Fibroblast of lung (primary cell): ENCODE measurements at places on chromosomes 6 and 20. TPM values are rescaled to one million over a fixed set of nuclear protein-coding genes. Genes with fewer than 3 reads are reported as not detected.

DNA sequence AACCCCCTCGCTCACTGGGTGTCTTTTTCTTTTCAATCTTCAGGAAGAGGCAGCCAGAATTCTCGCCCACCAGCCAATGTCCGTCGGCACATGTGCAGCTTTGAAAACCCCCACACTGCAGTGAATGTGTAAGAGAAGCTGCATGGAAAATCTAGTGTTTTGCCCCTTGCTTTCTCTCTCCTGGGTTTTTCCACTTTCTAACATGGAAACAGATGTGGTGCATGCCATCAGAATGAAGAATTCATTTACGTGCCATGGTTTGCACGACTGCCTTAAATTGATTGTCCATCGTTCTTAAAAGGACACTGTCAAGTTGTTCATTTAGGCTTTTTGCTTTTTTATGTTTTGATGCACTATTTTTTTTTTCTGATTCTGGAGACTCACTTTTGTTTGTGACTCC lies 117.1 kb upstream of the RAB32 start:
- no peaks in the 10 kb centered on the region for H3K4me1 ChIP-seq
- no peaks in the 10 kb centered on the region for H3K36me3 ChIP-seq
- no peak for DNase-seq
- H3K4me3 ChIP-seq = no peak overlapping the region
- H3K27me3 ChIP-seq = no peaks in the 10 kb centered on the region

Gene KHDC1L
- not detected in 2 replicates for total RNA-seq

DNA sequence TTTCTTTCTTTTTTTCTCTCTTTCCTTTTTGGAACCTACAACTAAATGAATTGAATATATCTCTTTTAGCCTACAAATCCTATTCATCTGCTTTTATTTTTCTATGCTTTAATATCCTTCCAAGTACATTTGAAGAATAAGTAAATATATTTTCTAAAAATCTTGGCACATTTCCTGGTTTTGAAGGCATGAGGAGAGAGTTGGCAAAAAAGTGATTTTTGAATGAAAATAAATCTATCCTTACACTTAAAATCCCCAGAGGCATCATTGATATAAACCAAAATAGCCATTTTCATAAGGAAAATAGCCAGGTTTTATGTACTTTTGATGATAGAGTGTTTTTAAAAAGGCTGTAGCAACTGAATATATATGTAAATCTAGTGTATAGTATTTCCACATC lies 69.0 kb downstream of the SAMD5 start:
- no peak overlapping the region for H3K27ac ChIP-seq
- no peaks in the 10 kb centered on the region for H3K36me3 ChIP-seq
- no peak for DNase-seq
- no peaks in the 10 kb centered on the region for H3K4me1 ChIP-seq
- H3K4me3 ChIP-seq = no peak overlapping the region

Gene ABHD16A
- total RNA-seq = 62.1 and 72.0 TPM in 2 replicates

DNA sequence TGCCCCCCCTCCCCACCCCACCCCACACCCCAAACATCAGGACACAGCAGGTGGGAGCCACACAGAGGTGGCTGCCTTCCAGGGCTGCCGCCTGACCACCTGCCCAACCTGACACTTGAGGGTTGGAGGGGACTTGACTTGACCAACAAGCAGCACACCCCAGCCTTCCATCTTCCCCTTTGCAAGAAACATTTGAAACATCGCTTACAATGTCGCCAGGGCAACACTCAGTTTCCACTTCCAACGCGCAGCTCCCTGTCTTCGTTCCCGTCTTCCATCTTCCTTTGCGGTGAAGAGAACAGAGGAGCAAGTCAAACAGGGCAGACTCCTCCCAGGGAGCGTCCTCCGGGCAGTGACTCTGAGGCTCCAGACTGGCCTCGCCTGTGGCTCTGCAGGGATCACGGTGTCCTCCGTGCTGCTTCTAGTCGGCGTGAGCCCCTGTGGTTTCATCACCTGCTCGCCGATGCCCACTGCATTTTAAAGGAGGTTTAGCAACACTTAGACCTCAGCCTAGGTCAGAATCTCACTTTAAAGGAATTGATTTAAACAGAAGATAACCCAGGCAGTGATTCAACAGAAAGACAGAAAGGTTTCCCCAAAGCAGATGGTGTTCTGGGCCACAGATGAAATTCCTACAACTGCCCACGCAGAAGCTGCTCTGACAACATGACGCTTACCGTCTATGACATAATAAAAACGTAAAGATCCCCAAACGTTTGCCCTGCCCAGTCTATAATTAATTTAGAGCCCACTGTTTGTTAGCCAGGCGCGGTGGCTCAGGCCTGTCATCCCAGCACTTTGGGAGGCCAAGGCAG lies 130.8 kb downstream of the TAF4 start:
- H3K4me3 ChIP-seq = no peak overlapping the region
- no peaks in the 10 kb centered on the region for H3K27me3 ChIP-seq
- no peak overlapping the region for H3K27ac ChIP-seq

DNA sequence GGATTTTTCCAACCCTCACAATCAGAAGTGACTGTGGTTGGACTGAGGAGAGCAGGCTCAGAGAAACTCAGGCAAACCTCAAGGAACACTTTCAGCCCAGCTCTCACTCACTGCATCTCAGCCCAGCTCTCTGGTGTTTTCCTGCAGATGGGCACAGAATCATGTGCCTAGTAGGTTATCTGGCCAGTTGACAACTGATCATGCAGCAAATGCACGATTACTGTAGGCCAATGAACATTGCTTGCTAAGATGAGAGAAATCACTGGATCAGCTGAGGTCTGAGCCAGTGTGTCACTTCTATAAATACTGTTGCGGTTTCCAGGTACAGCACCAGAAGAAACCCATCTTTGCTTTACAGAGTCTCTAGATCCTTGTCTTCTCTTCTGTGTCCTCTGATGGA lies 540.5 kb downstream of the CD83 start:
- H3K27ac ChIP-seq = no peak overlapping the region
- no peaks in the 10 kb centered on the region for H3K27me3 ChIP-seq
- H3K4me3 ChIP-seq = no peak overlapping the region
- DNase-seq = no peak
- H3K36me3 ChIP-seq = no peaks in the 10 kb centered on the region
- H3K4me1 ChIP-seq = peaks cover 5% of the 10 kb centered on the region

DNA sequence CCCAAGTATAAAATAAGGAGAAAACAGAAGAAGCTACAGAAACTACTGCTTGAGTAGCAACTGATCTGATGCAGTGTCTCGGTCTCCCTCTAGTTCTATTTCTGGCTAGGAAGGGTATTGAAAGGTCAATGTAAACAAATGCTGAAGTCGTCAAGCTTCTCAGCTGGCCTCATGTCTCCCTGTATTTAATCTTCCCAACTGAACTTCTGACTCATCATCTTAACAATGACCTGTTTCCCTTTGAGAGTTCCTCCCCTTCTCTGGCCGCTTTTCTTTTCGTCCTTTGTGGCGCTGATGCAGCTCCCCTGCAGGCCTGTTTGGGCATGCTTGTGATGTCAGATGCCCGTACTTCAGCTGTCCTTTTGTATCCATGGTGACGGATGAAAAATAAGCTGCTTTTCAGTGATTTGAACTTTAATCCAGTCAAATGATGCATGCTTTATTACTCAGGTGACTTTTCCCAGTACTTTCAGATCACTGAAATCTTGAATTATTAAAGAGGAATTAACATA lies 7.8 kb upstream of the LCA5 start:
- peak overlapping the region; percentile 79 for H3K27ac ChIP-seq
- H3K4me3 ChIP-seq = no peak overlapping the region
- H3K36me3 ChIP-seq = no peaks in the 10 kb centered on the region
- DNase-seq = peak; percentile 99

DNA sequence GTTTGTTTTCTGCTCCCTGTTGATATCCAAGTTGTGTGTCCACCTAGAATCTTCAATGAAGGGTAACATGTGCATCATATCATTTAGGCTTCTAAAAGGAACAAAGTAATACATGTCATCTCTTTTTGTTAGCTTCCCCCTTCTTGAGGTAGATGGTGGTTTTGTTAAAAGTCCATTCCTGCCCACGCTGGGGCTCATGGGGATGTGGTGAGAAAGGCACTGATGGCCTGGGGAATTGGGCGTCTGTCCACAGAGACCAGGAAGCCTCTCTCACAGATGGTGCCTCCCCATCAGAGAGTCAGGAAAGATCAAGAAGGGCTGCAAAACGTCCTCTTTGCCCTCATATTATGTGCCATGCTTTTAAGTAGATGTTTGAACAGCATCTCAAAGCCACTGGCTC lies 32.5 kb downstream of the GNAS start:
- H3K36me3 ChIP-seq = no peaks in the 10 kb centered on the region
- H3K27me3 ChIP-seq = peaks cover 3% of the 10 kb centered on the region
- H3K27ac ChIP-seq = no peak overlapping the region
- DNase-seq = no peak

DNA sequence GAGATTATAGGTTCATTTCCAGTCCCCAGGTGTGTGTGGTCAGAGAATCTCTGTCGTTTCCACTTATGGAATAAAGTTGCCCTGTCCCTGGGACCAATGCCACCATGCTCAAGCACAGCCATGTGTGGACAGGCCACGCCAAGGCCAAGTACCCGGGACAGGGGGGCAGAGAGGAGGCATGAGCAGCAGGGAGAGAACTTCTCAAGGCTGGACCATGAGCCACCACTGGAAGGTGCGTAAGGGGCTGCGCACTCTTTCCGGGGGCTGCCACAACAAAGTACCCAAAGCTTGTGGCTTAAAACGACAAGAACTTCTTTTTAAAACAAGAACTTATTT lies 209.2 kb upstream of the KCNQ5 start:
- H3K27me3 ChIP-seq = no peaks in the 10 kb centered on the region
- no peaks in the 10 kb centered on the region for H3K36me3 ChIP-seq
- DNase-seq = no peak
- H3K4me3 ChIP-seq = no peak overlapping the region

- no peaks in the 10 kb centered on the region for H3K27me3 ChIP-seq
- no peaks in the 10 kb centered on the region for H3K4me1 ChIP-seq
- no peak overlapping the region for H3K27ac ChIP-seq
- H3K4me3 ChIP-seq = no peak overlapping the region
Measured at GRCh38 chr6:54194067-54194466, 82.8 kb downstream of the MLIP start.

DNA sequence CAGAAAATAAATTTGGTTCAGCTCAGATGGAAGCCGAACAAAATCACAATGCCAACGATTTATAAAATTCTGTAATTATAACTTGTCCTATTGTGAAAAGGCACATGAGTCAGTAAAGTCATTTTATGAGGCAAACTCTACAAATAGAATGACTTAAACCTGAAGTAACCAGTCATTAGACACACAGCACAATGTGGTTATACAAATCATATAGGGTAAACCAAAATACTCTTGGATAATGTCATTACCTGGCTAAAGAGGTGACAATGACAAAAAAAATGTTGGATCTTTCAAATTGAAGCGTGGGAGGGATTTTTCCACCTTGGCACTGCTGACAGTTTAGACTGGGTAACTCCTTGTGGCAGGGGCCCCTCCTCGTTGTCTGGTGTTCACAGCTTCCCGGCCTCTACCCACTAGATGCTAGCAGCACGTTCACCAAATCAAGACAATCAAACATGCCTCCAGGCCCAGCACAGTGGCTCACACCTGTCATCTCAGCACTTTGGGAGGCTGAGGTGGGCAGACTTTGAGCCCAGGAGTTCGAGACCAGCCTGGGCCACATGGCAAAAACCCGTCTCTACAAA lies 5.0 kb downstream of the ANKRD60 start:
- no peak overlapping the region for H3K4me3 ChIP-seq
- H3K27ac ChIP-seq = no peak overlapping the region
- no peaks in the 10 kb centered on the region for H3K36me3 ChIP-seq
- no peak for DNase-seq

DNA sequence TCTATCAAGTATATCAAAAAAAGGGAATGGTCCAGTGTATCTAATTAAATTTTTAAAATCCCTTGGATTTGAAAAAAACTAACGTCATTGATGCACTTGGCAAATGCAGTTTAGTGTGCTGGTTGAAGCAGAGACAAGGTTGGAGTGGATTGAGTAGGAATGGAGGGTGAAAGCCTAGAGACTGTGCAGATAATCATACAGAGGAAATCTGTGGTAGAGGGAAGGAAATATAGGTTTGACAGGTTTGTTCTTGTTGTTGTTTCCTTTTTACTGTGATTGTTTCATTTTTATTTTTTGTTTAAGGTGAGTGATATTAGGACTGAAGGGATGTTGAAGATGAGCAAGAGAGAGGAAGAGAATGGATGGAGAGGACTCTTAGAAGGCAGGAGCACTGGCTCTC lies 29.0 kb upstream of the L3MBTL3 start:
- H3K4me3 ChIP-seq = no peak overlapping the region

DNA sequence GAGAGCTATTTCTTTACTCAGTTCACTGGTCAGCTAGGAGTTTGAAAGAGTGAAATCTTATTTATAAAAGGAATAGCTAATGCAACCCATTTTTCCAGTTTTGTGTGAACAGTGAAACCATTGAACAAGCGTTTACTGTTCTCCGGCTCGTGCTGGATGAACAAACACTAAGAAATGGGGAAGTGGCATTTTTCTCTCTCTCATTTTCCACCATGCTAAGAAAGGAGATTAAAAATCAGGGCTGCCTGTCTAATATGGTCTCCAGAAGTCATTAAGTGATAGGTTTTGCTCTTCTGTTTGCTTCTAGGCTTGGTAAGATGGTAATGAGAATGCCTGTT lies 774 bp upstream of the SFT2D1 start:
- no peaks in the 10 kb centered on the region for H3K27me3 ChIP-seq
- peaks cover 2% of the 10 kb centered on the region for H3K4me1 ChIP-seq
- peak overlapping the region; percentile 96 for H3K27ac ChIP-seq
- H3K4me3 ChIP-seq = peak overlapping the region; percentile 99

Gene SPDEF
- total RNA-seq = under 0.01 TPM in 2 replicates

Gene AIF1
- total RNA-seq = not detected in 2 replicates

DNA sequence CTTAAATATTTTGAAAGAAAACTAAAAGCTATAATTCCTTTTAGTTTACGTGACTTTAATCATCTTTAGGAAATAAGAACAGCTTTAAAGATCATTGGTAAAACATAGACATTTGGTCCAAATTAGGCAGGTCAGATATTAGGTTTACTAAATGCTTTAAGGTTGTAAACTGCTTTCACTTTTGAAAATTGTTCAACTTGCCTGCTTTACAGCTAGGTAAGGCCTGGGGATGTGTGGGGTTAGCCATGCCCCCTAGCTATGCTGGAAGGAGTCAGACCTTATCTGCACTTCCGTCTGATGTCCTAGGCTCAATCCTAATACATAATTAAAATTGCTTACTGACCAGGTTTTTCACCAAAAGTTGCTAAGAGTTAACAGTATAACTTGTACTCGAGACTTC lies 30.5 kb upstream of the TPD52L1 start:
- H3K4me3 ChIP-seq = no peak overlapping the region
- DNase-seq = no peak
- no peak overlapping the region for H3K27ac ChIP-seq
- no peaks in the 10 kb centered on the region for H3K4me1 ChIP-seq

GRCh38 chr6:158565482-158566040 lies 5.7 kb downstream of the TMEM181 start:
- no peaks in the 10 kb centered on the region for H3K36me3 ChIP-seq
- no peaks in the 10 kb centered on the region for H3K27me3 ChIP-seq
- no peak overlapping the region for H3K4me3 ChIP-seq
- DNase-seq = no peak

DNA sequence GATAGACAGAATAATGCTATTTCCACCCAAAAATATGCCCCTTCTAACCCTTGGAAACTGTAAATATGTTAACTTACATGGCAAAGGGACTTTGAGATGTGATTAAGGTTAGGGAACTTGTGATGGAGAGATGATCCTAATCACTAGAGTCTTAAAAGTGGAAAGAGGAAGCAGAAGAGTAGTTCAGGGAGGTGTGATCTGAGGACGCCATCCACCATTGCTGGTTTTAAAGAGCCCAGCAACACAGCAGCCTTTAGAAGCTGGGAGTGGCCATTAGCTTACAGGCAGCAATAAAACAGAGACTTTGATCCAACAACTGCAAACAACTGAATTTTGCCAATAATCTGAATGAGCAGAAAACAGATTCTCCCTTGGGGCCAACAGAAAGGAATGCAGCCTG lies 30.6 kb downstream of the ZNF311 start:
- no peak for DNase-seq
- H3K4me3 ChIP-seq = no peak overlapping the region
- no peaks in the 10 kb centered on the region for H3K4me1 ChIP-seq
